HepG2 (cell line): ENCODE measurements at places on chromosomes 5 and 9.

GRCh38 chr9:121857928-121858327 is 206.5 kb downstream of the DAB2IP start:
- DNase-seq: no peak

DNA sequence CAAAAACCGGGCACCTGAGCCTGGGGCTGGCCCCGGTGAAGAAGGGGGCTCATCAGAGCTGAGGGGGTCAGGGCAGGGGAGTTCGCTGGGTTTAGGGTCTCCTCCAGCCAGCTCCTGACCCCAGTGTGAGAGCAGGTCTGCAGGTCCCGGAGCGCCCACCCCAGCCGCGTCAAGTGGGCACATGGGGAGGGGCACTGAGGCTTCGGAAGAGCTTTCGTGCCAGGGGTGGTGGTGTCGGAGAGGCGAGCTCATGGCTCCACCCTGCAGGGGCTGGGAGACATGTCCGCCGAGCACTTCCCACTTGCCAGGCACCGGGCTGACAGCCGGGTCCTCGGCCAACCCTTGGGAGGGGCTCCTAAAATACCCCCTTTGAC is 13.2 kb downstream of the VAV2 start:
- DNase-seq: no peak

DNA sequence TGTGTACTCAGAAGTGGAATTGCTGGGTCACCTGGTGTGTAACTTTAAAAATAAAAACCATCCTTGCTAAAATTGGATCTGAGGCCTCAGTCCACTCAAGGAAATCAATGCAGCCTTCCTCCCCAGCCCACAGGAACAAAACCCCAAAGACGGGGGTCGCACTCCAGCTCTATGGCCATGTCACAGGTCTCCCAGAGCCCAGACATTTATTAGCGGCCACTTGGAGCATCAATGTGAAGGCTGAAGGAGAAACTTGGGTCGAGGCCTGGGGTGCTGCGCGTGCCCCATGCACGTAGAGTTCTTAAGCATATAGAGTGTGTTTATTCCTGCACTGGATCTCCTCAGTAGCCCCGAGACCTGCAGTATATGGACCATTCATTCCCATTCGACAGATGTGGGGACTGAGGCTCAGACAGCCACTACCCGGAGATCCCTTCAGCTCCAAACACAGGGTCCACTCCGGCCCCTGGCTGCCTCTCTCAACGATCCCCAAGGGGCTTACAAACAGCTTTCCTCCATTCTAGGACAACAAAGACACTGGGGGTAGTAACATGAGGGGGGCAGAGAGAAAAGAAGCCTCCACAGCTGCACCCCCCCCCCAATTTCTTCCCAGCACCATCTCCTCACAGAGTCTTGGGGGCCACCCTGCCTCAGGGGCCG is 14.3 kb upstream of the OLFM1 start:
- no peak for DNase-seq

DNA sequence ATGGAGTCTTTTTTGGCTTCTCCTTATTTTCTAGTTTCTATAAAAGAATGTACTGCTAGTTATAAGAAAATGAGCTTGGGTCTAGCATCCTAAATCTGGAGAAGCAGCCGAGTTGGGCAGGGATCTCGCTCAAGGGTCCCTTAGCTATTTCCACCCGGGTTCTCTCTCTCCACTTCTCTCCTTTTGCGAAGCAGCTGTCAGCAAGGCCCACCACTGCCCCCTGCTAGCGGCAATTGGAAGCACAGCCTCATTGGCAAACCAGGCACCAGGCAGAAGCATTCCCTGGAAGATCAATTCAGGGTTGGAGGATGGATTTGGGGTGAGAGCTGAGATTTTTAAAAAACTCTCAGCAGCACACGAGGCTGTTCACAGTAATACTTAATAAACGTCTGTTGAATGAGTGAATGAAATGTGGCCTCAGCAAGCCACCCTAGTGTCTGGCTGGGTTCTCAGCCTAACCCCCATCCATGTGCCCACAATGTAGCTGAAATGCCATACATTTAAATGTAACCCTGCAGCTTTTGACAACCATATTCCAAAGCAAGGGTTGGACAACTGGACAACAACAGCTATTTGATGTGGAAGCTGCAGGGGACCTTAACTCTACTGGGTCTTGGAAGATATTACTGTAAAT is 34.6 kb upstream of the TNIP1 start:
- DNase-seq: peak; percentile 32

- no peak for DNase-seq
Observed at GRCh38 chr5:178588769-178589168, 1.4 kb downstream of the COL23A1 start.

- no peak for DNase-seq
Observed at GRCh38 chr5:159451197-159452052, 121.1 kb upstream of the IL12B start.

DNA sequence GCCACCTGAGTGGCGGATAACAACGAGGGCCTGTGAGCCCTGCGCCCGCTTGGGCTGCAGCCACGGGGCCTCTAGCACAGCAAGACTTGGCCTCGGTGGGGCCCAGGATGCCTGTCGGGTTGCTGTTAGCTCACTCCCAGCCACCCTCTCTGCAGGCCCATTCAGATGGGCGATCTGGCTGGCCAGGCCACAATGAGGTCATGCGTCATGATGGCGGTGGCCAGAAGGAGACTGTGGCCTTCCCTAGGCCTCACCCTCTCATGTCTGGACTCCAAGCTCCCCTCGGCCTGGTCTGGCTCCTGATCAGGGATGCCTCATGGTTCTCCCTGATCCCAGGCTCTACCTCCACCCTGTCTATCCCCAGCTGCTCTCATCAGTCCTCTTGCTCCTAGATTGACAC is 19.0 kb upstream of the TCOF1 start:
- DNase-seq: no peak

DNA sequence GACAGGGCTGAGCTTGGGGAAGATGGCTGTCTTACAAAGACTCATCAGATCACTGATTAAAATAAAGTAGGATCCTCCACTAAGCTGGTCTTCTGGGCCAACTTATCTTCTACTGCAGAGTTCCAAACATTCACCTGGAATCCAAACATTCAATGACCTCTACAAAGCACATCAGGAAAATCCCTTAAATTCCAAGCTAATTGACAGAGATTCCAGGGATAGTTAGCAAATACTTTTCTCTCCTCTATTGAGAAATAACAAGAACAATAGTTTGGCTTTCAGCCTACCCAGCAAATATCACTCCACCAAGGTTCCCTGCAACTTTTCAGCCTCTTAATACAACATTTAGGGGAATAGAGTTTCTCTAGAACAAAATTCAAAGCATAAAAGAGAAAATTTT is 140.6 kb upstream of the LIFR start:
- peak; percentile 51 for DNase-seq

- DNase-seq: no peak
Observed at GRCh38 chr5:145531038-145531734, 304.0 kb downstream of the PRELID2 start.

DNA sequence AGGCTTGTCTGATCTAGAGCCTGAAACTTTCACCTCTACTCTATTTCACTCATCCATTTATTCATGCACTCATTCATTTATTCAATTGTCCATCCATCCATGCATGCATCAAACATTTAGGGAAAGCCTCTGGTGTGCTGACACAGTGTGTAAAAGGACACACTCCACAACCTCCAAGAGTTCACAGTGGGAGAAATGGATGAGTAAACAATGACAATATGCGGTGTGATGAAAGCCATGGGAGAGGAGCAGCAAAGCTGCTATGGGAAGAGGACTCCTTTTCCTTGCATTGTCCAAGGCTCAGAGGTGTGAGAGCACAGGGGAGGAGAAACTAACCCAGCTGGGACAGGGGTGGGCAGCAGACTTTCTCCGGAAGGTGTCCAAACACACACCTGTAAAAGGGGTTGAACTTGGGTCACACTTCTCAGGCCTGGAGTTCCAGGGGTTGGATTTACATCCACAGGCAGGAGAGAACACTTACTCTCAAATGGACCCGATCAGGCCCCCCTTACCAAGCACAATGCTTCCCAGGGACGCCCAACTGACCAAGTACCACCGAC is 21.2 kb upstream of the PFDN1 start:
- DNase-seq: peak; percentile 62

GRCh38 chr9:6997330-6997729 is 239.6 kb downstream of the KDM4C start:
- DNase-seq: no peak
